ENCODE measurements at places on chromosomes 7 and 10. TPM values are rescaled to one million over a fixed set of nuclear protein-coding genes. Genes with fewer than 3 reads are reported as not detected.

DNA sequence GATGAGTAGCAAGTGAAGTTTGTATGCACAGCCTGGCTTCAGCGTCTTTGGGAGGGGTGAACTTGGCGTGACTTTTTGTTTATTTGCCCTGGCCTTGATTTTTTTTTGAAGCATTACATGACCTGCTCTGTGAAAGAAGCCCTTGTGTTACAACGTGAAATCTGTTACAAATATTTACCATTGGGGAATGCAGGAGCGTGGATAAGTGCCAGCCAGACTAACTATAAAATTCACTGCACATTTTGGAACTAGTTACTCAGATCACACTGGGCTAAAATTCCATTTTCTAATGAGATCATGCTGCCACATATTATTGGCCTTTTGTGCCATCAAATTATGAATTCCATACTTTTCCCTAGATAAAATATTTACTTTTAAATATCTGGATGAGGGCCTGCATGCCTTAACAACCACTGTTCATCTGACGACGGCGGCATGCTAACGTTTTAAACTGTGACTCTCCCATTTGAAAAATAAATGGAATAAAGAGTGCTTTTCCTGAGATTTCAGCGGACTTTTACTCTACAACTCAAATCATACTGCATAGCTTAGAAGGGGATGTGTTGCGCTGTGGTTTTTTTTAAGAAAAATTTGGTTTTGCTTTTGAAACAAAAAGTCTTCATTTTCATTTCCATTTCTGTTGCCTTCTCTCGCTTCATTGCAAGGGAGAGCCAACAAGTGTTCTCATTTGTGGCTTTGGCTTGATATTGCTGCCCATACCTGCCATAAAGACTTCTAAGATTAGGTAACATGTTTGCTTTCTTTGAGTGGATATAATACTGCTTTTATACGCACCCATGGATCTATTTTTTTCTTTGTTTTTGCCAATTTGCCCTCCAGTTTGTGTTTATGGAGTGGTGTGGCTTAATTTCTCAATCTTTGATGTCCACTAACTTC is 352.2 kb downstream of the TFEC start:
- DNase-seq, result no peak
- H3K27ac ChIP-seq, result peak overlapping the region; percentile 15
- H3K27me3 ChIP-seq, result no peaks in the 10 kb centered on the region
- H3K4me1 ChIP-seq, result peaks cover 10% of the 10 kb centered on the region

DNA sequence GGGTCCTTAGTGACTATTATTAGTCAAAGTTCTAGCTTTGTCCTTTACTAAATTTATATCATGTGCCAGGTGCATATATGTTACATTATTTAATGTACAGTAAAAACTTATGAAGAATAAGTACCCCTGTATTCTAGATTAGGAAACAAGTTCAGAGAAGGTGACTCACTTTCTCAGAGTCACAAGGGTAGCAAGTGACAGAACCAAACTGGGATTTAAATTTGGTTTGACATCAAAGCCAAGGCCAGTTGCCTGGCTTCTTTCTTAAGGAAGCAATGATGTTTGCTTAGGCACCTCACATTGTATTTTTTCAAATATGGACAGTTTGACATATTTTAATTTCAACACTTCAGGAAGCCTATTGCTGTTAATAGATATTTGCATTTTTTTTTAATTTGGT is 2.5 kb downstream of the LSM8 start:
- no peaks in the 10 kb centered on the region for H3K27me3 ChIP-seq
- H3K4me3 ChIP-seq, result no peak overlapping the region
- peaks cover 5% of the 10 kb centered on the region for H3K36me3 ChIP-seq
- no peak for DNase-seq

GRCh38 chr10:78316451-78316931 is 282.8 kb downstream of the RPS24 start:
- no peaks in the 10 kb centered on the region for H3K36me3 ChIP-seq
- H3K27me3 ChIP-seq, result no peaks in the 10 kb centered on the region
- peaks cover 12% of the 10 kb centered on the region for H3K4me1 ChIP-seq

- H3K4me3 ChIP-seq, result no peak overlapping the region
- no peaks in the 10 kb centered on the region for H3K27me3 ChIP-seq
- DNase-seq, result peak; percentile 14
- H3K27ac ChIP-seq, result no peak overlapping the region
These were observed 52.8 kb downstream of the LRRC4 start for GRCh38 chr7:127978421-127978820.

DNA sequence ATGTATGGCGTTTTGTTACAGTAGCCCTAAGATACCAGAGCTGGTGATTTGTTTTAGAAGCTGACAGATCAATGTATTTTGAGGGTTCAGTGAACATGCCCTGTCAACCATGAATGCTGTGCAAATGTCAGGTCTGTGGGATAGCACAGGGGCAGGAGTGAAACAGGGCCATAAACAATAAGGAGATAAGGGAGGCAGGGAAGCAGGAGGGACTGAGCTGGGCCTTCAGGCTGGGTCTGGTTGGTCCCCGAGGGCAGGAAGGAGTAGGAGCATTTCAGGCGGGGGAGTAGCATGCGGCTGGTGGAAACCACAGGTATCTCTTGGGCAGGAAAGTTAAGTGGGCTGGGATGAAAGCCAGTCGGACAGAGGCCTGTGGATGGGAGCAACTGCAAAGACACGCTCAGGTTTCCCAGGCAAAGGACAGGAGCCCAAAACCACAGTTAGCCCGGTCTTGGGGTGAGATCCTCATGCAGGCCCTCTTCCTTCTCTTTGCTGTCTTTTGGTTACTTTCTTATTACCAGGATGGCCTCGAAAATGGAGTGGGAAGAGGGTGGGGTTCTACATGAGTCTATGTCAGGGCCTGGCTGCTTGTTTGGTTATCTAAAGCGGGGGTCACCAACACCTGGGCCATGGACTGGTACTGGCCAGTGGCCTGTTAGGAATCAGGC is 69.5 kb upstream of the SEPHS1 start:
- peaks cover 16% of the 10 kb centered on the region for H3K27me3 ChIP-seq
- H3K27ac ChIP-seq, result no peak overlapping the region
- no peak overlapping the region for H3K4me3 ChIP-seq
- peaks cover 4% of the 10 kb centered on the region for H3K4me1 ChIP-seq
- H3K36me3 ChIP-seq, result no peaks in the 10 kb centered on the region

DNA sequence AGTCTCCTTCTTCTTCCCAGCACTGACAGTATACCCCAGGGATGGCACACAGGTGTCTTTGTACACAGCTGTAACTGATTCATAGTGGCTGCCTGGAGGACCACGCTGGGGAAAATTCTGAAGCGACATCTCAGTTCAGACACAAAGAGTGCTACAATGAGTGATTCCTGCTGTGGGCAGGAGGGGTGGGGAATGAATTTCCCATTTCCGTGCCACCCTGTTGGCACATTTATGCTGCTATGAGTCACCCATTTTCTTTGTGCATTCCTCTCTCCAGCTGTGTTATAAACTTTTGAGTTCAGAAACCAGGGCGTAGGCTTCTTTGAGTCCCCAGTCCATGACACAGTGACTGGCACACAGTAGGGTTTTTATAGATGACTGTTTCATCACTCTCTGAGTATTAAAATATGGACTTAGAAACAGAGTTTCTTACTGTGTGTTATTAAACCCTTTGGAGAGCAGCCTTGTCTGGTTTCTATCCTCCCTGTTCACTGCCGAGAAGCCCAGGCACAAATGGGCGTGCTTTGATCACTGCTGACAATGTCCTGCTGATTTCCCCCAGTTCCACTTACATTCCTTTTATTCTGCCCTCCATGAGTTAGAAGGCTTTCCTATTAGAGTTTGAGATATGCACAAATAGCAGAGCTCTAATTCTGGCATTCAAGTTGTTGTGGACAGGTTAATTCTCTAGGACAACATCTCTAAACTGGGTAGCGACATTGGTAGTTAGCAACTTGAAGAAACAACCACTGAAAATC is 24.0 kb upstream of the NPS start:
- no peak for DNase-seq
- no peaks in the 10 kb centered on the region for H3K4me1 ChIP-seq
- no peak overlapping the region for H3K4me3 ChIP-seq

GRCh38 chr7:39623732-39624441 is 515 bp downstream of the RALA start:
- peak overlapping the region; percentile 84 for H3K4me3 ChIP-seq
- H3K36me3 ChIP-seq, result no peaks in the 10 kb centered on the region
- H3K27me3 ChIP-seq, result no peaks in the 10 kb centered on the region
- DNase-seq, result peak; percentile 87
- peaks cover 46% of the 10 kb centered on the region for H3K4me1 ChIP-seq
- peak overlapping the region; percentile 98 for H3K27ac ChIP-seq

GRCh38 chr7:124940306-124940705 is 10.7 kb upstream of the POT1 start:
- H3K36me3 ChIP-seq, result no peaks in the 10 kb centered on the region
- H3K4me3 ChIP-seq, result no peak overlapping the region
- H3K27ac ChIP-seq, result no peak overlapping the region
- DNase-seq, result peak; percentile 2
- H3K4me1 ChIP-seq, result no peaks in the 10 kb centered on the region

DNA sequence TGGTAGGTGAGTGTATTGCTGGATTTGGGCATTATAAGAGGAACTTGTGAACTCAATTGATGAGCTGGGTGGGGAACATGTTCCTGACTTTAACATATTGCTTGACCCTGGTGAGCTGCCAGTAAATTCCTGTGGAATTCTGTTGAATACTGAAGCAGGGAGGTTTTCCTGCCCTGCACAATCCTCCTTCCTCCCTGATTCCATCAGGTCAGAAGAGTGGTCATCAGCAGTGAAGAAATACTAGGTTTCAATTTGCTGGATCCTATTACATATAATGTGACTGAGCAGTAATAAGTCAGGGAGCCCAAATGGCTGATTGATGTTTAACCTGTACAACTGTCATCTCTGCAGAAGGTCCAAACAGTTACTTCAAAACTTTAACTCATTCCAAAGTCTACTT is 581.2 kb downstream of the SUGCT start:
- DNase-seq, result no peak

DNA sequence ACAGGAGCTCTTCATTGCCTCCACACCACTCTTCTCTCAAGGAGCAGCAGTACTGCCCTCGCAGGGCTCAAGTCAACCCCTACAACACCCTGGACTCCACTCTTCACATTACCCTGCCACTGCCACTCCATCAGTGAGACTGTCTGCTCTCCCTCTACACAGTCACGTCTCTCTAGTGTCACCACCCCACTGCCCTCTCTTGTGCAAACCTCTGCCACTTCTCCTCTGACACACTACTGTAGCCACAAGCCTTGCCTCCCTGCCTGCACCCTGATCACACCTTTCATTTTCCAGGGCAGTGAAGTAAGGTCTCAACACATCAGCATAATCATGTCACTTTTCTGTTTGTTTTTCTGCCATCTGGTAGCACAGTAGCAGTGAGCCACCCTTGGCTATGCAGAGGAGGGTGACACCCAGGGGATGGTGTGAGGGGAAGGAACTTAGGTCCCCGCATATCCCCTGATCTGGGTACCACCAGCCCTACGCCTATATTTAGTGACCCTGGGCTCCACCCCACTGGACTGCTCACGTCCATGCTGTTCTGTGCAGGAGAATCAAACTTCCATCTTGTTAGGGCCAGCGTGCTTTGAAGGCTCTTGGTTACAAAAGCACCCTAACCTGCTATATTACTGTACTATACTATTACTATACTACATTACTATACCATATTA is 1.6 kb downstream of the C10orf143 start:
- H3K36me3 ChIP-seq, result no peaks in the 10 kb centered on the region
- peaks cover 15% of the 10 kb centered on the region for H3K4me1 ChIP-seq
- H3K4me3 ChIP-seq, result peak overlapping the region; percentile 78
- no peak for DNase-seq
- H3K27me3 ChIP-seq, result no peaks in the 10 kb centered on the region
- H3K27ac ChIP-seq, result peak overlapping the region; percentile 84

The EFCAB10 gene
- not detected for total RNA-seq

The ASB10 gene
- not detected for total RNA-seq

The UNC5B gene
- total RNA-seq, result 135 TPM

Data from osteoblast (primary cell).